Islet precursor cell (in vitro differentiated cells): ENCODE measurements at places on chromosomes 1 and 21.

GRCh38 chr1:109294481-109294880, 11.5 kb upstream of the PSRC1 start:
- DNase-seq, result no peak

DNA sequence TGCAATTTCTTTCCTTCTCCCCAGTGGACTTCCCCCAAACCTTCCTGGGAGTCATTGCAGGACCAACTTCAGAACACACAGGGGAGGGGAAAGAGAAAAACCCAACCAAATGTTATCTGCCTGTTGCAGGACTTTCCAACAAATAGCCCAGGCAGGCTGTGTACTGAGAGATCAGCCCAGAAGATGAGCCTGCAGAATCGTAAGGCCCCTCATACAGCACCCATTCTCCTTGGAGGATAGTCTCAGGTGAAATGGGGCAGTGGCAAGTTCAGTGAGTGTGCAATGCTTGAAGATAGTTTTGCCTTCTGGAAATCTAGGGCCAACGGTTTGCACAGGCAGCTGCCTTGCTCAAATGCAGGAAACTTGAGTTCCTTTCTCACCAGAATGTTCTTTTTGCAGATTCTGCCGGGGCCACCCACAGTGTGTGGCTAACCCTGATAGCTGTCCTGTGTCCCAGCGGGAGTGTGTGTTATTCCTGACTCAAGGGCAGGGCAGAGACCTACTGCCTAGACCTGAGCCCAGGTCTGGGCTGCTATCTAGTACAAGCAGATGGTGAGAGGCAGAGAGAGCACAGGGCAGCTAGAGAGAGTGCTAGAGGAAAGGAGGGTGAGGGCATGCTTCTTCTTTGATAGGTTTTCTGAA, 48.8 kb downstream of the GADD45A start:
- no peak for DNase-seq

DNA sequence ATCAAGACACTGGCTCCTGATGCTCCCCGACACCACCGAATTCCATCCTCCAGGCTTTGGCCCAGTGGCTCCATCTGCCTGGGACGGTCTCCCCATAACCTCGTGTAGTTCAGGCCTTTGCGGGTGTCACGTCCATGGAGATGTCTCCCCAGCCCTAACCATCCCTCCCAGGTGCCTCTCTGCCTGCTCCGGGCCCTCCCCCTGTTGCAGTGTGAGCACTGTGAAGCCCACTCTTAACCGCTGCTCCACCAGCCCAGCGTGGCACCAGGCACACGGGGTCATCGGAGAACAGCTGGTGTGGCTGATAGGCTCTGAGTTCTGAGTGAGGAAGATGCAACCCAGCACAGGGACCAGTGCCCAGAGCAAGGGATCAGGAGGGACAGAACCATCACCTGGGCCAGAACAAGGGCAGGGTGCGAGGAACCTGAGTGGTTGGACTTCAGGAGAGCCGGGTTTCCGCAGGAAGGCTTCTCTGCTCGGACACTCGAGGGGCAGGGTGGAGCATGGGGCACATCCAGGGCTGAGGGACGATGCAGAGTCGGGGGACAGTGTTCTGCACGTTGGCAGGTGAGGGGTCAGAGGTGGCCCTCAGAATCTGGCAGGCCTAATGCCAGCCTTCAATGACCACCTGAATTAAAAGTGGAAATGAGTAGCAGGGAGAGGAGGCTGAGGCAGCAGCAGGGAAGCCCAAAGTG, 2.6 kb upstream of the GNB1 start:
- DNase-seq, result no peak

DNA sequence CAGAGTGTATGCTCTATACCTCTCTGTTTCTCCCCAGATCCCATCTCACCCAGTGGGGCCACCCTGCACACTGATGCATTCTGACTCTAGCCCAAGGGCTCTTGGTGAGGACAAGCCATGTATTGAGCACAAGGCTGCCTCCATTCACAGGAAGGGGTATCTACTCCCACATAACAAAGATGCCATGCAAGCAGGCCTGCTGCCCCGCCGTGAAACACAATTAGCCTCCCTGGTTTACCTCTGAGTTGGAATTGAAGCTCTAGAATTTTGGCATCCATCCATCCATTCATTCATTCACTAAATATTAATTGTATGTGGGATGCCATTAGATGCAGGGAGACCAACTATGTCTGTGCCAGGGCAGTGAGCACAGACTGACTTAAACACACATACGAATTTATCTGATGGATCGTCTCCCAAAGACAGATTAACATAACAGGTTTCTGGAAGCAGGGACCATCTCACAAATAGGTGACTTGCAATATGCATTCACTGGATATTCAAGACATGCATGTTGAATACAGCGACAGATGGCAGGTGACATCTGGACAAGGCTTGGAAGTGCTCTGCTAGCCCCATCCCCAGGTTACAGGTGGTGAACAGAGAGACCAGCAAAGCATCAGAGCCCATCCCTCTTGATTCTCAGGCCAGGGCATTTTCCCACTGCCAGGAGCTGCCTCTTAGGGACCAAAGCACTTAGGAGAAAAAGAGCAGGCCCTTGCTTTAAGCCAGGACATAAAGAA, 34.3 kb downstream of the TRABD2B start:
- no peak for DNase-seq

GRCh38 chr1:152673016-152673415, 2.1 kb upstream of the LCE2C start:
- DNase-seq, result no peak

DNA sequence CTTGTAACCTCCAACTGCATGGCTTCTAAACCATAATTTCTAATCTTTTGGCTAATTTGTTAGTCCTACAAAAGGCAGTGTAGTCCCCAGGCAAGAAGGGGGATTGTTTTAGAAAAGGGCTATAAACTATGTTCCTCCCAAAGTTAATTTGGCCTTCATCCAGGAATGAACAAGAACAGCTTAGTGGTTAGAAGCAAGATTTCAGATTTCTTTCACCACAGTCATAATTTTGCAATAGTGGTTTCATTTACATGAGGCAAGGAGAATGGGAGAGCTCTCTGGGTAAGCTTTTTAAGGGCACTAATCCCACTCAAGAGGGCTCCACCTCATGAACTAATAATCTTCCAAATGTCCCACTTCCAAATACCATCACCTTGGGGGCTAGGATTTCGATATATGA, 1353.9 kb downstream of the NCAM2 start:
- no peak for DNase-seq

GRCh38 chr1:226602186-226603021, 53.8 kb downstream of the STUM start:
- DNase-seq, result peak; percentile 69

GRCh38 chr21:27475363-27475955, 508.6 kb upstream of the ADAMTS5 start:
- no peak for DNase-seq

GRCh38 chr1:209420276-209420675, 163.2 kb upstream of the CAMK1G start:
- DNase-seq, result no peak

DNA sequence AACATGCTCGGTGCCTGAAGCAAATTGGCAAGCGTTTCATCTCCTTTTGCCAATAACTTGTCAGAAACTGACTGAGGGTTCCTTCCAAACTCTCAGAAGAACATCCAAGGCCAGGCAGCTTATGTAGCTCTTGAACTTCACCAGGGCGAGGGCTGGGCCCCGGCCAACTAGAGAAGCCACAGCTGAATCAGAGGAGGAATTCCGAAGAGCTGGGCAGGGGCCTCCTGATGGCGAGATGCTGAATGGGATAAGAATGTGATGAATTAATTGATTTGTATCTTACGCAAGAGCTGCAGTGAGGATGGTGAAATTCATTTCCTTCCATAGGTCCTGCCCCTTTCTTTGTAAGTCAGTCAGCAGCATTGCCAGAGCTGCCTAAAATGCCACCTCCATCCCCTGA, 345.8 kb downstream of the KIF26B start:
- no peak for DNase-seq

- no peak for DNase-seq
Measured at GRCh38 chr1:172270605-172271004, 149.9 kb upstream of the C1orf105 start.

DNA sequence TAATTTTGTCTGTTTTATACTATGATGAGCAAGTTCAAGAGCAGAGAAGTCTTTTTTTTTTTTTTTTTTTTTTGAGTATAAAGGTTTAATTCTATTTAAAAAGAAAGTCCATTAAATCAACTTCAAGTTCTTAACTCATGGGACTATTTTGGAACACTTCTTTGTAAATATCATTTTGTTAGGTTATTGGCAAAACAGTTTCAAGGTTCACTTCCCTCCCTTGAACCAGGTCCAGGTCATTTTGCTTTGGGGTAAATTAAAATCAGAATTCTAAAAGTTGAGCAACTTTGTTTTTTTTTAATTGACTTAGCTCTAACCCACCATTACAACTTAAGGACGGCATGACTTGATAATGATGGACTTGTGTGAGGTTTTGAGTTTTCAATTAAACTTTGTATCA, 72.3 kb downstream of the WLS start:
- no peak for DNase-seq

DNA sequence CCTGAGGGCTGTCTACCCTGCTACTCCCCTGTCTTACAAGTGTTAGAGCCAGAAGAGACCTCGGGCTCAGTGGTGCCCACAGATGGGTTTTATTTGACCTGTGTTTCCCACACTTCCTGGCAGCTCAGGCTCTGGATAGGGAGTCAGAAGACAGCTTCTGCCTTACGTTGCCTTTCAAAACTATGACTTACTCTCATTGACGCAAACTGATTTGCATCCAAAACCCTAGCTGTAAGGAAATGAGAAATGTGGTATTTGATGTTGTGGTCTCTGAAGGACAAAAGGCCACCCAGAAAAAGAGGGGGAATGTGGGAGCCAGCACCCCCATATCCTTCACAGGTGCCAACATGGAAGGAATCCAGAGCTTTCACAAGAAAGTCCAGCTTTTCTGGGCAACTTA, 180.2 kb downstream of the ATG4C start:
- DNase-seq, result no peak

DNA sequence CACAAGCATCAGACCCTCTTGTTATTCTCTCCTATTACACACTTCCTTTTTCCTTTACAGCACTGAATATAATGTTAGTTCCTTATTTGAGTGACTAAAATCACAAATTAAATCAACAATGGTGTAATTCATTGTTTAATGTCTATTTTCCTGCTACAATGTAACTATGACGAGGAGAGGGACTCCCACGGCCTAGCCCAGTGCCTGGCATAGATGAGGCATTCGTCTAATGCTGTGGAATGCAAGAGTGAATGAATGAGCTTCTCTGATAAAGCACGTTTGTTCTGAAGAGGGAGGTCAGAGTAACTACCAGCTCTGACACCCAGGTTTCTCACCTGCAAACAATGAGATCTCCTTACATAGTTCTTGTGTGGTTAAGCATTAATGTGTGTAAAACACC, 479.4 kb downstream of the OMA1 start:
- DNase-seq, result no peak

- DNase-seq, result no peak
Measured at GRCh38 chr1:242240077-242240476, 241.2 kb upstream of the MAP1LC3C start.

- DNase-seq, result no peak
Measured at GRCh38 chr1:15696956-15697521, 12.9 kb downstream of the PLEKHM2 start.

DNA sequence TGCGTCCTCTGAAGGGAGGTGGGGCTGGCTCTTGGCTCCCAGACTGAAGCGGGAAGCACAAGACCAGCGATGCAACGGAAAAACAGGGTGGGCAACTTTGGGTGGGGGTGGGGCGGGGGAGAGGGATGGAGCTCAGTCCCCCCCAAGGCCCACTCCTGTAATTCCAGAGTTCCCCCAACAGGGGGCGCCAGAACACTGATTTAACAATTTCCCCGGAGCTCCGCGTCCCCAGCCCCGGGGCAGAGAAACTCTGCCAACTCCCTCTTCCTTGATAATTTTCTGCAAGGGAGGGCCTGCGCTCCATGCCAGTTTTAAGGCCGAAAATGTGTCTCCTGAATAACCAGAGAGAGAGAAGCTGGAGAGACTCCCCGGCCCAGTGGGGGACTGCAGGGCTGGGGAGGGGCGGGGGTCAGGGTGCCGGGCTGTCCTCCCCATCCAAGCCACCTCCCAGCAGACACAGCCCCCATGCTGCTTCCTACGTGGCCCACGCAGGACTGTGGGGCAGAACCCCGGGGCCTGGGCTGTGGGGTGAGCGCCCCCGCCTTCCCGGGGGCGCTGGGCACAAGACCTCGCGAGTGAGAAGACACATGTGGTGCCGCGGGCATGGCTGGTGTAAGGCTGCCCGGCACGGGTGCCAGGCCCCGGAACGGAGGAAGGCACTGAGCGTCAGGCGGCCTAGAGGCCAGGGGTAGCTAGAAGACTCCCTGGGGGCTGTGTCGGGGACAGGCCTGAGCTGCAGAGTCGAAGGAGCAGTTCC, 51.4 kb downstream of the KIF21B start:
- peak; percentile 74 for DNase-seq

DNA sequence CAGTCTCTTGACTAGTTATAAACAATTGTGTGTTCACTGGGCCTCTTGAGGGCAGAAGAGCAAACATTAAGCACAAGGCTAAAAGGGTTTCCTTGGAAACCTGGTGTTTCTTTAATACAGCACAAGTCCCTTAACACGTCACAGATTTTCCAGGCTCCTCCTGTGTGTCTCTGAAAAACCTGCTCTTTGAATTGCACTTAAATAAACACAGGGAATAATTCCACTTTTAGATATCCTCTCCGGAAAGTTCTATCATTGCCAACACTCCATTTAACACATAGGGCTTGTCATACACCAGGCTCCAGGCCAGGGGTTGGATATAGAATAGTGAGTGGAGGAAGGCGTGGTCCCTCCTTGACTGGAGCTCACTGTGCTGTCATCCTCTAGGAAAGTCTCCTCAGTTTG, 442.6 kb downstream of the DSCAM start:
- DNase-seq, result no peak

GRCh38 chr21:35204850-35205541, 155.9 kb upstream of the RUNX1 start:
- DNase-seq, result no peak

DNA sequence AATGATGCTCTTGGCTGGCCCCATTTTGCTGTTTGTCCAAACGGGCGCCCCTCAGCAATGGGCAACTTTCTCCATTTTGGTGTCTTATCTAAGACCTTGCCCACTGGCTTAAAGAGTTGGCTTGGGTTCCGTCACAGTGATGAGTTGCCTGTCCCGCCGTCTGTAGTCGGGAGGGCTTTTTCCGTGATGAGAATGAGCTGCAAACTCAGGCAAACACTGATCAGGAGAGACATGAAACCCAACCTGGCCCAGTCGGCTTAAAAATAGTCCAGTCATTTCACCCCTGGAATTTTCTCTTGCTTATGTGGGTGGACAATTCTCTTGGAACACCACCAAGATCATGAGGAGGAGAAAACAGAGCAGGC, 79.3 kb downstream of the ST6GALNAC3 start:
- no peak for DNase-seq

DNA sequence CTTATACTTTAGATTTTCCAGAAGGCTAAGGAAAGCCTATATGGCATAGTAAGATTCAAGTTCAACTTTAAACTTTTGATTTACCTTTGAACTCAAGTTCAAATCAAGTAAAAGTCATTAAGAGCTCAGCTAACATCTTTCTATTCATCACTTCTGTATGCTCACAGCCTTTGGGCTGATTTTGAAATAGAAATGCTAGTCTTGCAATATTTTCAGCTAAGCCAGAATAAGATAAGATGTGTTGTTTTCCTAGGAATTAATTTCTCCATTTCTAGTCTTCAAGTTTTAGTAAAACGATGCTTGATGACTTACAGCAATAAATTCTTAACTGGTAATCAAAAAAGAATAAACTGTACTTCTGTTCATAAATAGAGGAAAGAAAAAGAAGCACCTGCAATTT, 35.6 kb downstream of the ATP1B1 start:
- DNase-seq, result no peak

GRCh38 chr1:100145116-100145515, 12.2 kb downstream of the TRMT13 start:
- DNase-seq, result no peak
